ENCODE measurements at places on chromosomes 13 and 19.
A peak's percentile ranks its signal among the peaks of the same experiment; 100 is the strongest.

DNA sequence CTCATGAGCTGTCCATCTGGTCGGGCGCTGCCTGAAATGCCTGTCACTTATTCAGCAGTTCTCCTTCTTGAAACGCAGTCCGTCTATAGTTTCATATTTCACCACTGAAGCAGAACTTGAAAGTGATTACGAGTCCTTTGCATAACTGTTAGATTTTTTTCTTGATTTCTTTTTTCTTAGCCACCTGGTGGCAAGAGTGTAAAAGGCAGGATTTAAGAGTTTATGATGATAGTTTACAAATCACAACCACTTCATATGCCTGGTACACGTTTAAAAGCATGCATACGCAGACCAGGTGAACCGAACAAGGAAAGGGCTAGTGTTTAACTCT is 45.8 kb downstream of the GGACT start:
- DNase-seq, result peak; percentile 45

GRCh38 chr13:111337206-111337605 is 16.8 kb downstream of the TEX29 start:
- DNase-seq, result peak; percentile 96

GRCh38 chr13:59510386-59510785 is 653.3 kb downstream of the DIAPH3 start:
- no peak for DNase-seq

DNA sequence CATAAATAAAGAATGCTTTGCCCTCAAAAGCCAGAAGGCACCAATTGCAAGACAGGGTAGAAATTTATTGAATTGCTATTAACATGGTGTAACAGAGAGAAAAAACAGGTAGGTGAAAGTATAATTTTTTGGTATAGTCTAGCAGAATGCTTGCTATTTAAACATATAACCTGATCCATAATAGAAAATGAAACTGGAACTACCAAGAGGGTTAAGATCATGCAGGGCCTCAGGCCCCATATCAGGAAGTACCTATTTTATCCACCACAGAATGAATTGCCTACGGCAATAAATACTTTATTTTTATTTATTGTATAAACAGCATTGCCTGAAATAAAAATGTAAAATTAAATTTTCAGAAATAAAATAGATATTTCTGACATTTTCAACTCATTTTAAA is 159.5 kb downstream of the PRR20E start:
- DNase-seq, result no peak

GRCh38 chr13:54592201-54592600 is 1563.6 kb downstream of the OLFM4 start:
- no peak for DNase-seq

DNA sequence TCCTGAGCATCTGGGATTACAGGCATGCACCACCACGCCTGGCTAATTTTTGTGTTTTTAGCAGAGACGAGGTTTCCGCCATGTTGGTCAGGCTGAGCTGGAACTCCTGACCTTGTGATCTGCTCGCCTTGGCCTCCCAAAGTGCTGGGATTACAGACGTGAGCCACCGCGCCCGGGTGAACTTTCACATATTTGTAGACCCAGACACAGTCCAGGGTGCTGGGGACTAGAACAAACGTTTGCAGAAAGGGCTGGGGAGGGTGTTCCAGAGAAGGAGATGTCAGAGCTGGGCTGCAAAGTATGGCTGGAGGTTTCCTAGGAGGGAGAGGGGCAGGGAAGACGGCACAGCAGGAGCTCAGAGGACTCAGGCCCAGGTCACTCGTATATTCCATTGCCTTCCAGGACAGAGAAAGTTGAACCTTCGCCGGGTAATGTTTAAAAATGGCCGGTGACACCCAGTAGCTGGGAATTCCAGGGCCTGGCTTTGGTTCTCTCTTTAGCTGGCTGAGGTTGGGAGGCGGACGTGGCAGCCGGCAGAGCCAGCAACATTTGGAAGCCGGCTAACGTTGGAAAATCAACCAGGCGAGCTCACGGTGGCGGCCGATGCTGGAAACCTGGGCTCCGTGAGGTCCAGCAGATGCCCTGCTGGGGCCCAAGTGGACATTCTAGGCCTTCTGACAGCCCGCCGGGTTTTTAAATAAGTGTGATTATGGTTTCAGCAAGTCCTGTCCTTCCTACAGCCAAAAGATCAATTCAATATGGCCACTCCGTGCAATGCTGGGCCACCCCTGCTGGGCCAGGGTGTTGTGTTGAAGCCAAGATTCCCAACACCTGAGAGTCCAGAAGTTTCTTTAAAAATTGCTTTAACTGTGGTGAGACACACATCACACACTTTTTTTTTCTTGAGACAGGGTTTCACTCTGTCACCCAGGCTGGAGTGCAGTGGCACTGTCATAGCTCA is 41.5 kb downstream of the NFIC start:
- peak; percentile 56 for DNase-seq

GRCh38 chr13:48775285-48775684 is 121.6 kb downstream of the CYSLTR2 start:
- peak; percentile 33 for DNase-seq

GRCh38 chr19:47274891-47275761 is 441 bp downstream of the INAFM1 start:
- DNase-seq, result peak; percentile 58

DNA sequence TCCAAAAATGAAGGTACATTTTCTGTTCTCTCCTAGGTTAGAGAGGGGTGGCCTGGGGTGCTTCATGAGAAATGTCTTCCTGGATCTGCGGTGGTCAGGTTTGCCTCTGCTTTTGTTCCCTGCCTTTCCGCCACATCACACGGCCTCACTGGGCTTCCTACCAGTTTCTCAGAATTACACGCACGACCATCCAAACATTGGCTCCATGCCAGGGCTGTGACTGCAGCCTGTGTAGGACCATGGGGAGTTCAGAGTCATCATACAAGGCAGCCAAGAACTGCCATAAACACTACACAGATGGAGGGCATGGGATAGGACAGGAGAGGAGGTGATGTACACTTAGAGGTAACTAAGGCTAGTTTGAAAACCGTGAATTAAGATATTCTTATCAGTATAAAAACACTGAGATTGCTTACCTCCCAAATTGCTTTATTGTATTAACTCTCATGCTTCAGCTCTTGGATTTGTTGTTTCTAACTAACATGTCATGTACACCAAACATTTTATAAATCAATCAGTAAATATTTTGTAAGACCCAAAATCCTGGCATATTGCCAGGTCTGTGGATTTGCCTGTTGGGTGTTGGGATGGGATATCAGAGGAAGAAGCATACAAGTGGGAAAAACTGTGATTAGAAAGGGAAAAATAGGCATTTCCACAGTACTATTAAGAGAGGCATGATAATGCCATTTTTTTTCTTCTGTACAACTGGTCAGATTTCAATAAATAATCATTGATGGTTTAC is 45.2 kb downstream of the CDADC1 start:
- peak; percentile 46 for DNase-seq

DNA sequence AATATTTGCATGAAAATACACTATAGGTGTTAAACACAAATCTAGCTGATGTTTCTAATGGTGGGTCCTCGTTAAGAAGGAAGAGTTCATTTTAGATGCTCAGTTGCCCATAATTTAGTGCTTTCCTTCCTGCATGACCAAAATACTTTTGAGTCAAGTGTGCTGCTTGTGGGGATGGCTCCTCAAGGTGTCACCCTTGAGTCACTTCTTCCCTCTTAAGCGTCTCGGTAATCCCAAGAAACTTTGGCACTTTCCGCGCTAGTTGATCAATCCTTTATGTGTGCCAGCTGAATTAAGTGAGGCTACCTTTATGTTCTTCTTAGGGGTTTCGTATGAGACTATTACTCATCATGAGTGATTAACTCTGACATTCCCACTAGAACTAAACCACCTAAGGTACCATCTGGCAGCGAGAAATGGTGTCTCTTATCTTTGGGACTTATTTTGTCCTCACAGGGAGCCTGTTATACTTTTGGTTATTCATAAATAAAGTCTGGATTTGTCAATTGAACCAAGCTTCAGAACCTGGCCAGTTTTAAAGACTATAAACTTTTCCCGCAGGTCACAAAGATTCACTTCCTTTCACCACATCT is 106.8 kb downstream of the NHLRC3 start:
- peak; percentile 39 for DNase-seq

DNA sequence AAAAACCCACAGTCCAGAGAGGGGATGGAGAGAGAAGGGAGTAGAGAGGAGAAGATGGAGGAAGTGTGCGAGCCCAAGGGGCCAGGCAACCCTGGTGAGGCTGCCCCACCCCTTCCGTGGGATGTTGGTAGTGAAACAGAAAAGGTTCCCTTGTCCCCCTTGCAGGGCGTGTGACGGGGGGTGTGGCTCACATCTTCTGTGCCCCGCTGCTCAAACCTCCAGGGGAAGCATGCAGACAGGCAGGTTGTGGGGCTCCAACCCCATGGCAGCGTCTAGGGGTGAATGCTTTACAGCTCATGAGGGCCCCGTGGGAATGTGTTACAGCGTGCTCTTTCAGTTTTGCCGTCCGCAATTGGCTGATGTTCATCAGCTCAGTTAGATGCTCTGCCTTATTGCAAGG is 14.7 kb upstream of the EVI5L start:
- no peak for DNase-seq

DNA sequence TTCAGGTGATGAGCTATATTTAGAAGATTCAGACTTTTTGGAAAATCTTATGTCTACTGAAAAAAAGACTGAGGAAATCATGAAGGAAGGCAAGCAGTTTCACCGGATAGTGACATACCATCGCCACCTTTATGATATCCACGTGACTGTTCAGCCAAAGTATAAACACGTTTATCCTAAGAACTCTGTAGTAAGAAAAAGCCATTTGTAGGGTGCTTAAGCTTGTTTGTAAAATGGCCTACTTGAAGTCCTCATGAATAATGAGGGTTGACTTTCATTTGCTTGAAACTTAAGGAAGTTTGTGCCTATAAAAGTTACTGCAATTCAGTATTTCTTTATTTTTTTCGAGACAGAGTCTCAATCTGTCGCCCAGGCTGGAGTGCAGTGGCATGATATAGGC is 7.8 kb upstream of the TDRD12 start:
- DNase-seq, result no peak

GRCh38 chr19:7099597-7099921 is 30.1 kb downstream of the ZNF557 start:
- DNase-seq, result no peak

- DNase-seq, result peak; percentile 83
These were observed 17.5 kb downstream of the LATS2 start for GRCh38 chr13:21043898-21044297.

DNA sequence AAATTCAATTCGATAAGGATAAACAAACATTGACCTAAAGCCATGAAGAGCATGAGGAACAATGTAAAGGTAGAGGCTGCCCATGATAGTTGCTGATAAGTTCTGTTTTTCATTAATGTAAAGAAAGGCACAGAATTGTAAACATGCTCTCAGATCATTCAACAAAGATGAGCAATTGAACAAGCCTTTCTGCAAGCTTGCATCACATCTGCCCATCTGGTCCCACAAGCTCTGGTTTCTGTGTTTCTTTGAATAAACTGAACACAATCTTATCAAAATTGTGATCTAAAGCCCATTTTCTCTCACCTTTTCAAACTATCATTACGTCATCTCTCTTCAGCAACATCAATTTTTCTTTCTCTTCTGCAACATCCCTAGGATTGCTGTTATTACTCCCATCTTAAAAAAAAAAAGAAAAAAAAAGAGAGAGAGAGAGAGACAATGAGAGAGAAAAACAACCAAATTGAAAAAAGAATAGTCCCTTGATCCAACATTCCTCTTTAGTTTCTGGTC is 487.2 kb upstream of the GPC6 start:
- peak; percentile 63 for DNase-seq

GRCh38 chr19:6125571-6125989 is 9.9 kb upstream of the ACSBG2 start:
- peak; percentile 83 for DNase-seq

GRCh38 chr19:13102666-13103580 is at the start of gene LYL1:
Gene LYL1 (minus strand): TSS chr19:13102858. CDS start chr19:13101171, 1,687 bp downstream.
- DNase-seq, result no peak

DNA sequence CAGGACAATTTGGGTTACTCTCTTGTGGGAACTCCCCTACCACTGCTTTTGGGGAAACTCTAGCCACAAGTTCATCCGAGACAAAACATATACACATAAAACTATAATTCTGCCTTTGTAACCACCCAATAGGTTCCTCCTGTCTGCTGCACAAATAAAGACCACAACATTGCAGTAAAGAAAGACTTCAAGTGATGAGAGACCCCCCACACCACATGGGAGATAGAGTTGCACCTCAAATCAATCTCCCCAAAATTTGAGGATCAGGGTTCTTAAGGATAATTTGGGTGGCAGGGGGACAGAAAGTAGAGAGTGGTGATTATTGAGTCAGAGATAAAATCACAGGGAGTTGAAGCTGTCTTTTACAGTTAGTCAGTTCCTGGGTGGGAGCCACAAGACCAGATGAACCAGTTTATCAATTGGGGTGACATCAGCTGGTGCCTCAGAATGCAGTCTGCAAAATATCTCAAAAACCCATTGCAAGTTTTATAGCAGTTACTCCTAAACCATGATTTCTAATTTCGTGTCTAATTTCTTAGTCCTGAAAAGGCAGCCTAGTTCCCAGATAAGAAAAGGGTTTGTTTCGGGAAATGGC is 1348.5 kb downstream of the PCDH9 start:
- no peak for DNase-seq

GRCh38 chr19:19653597-19654147 is 9.8 kb downstream of the ATP13A1 start:
- DNase-seq, result no peak

DNA sequence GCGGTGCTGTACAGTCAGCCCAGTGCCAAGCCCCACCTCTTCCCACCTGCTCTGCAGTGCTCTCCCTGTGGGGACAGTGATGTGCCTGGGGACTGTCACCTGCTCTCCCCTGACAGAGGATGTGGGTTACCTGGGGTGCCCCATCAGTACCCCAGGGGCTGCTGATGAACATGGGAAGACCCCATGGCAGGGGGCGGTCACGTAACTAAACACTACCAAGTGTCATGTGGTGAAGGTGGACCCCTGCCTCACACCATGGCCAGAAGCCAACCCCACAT is 12.7 kb downstream of the KDM4B start:
- no peak for DNase-seq

GRCh38 chr13:99192480-99192879 is 8.2 kb upstream of the UBAC2 start:
- no peak for DNase-seq

GRCh38 chr13:89843621-89844020 is 1503.9 kb upstream of the MIR17HG start:
- no peak for DNase-seq

DNA sequence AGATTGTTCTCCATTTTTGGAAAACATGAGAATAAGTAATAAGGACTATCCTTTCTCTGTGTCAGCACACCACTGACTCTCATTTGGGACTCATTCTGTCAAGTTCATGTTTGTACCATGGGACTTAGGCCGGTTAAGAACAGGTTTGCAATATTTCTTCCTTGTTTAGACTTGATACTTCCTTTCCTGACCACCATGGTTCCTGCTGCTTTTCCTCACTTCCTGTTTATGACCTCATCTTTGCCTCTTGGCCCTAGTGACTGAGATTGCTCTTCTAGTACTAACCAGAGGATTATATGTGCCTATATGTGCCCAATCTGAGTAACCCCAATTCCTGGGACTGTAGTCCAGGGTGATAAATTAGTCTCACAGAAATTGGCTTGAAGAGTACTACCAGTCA is 32.5 kb upstream of the NDFIP2 start:
- DNase-seq, result peak; percentile 24

DNA sequence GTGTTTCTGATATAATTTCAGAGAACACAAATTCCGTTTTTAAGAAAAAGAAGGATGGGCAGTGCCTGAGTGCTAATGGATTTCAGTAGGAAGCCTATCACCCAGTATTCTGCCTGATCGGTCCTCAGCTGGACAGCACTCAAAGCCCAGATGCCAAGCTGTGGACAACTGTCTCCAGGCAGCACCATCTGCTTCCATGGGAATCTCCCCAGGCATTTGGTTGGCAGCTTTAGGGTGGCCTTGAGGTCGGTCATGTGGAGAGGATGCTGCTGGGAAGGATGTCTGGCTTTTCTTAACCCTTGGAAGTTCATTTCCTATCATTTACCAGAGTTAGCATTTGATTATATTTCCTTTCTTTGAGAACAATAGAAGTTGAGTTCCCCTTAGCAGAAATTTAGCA is 311.7 kb downstream of the TBC1D4 start:
- no peak for DNase-seq

All from foreskin fibroblast (primary cell).